ENCODE measurements at places on chromosomes 4 and X.
A peak's percentile ranks its signal among the peaks of the same experiment; 100 is the strongest.

- DNase-seq, result no peak
These were observed 1720.2 kb downstream of the PCDH7 start for GRCh38 chr4:32440391-32440790.

GRCh38 chr4:158998624-158999023 is 104.3 kb upstream of the RAPGEF2 start:
- no peak for DNase-seq

- no peak for DNase-seq
These were observed 29.7 kb upstream of the HPSE start for GRCh38 chr4:83364312-83364711.

DNA sequence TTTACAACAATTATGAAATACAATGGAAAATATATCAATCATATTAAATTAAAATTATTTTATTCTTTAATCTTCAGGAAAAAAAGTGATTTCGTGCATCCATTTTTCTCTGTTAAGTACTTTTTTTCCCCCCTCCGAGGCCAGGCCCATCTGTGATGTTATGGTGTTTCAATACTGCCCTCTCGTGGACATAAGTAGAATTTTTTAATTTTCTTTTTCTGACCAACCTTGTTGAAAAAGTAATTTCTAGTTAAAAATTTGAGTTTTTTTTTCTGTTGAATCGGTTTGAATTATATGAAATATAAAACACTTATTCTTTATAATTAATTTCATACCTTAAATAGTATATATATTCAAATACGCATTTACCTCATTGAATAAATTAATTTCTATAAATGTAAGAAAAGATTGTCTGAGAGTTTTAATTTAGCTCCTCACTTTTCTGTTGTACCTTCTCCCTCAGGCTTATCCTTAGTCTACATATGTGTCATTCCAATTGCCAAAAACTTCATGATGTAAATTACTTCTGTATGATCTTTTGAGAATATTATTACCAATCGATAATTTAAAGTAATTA is 175.8 kb upstream of the TECRL start:
- DNase-seq, result peak; percentile 41

- no peak for DNase-seq
These were observed 56.2 kb downstream of the SPATA18 start for GRCh38 chr4:52107336-52107735.

DNA sequence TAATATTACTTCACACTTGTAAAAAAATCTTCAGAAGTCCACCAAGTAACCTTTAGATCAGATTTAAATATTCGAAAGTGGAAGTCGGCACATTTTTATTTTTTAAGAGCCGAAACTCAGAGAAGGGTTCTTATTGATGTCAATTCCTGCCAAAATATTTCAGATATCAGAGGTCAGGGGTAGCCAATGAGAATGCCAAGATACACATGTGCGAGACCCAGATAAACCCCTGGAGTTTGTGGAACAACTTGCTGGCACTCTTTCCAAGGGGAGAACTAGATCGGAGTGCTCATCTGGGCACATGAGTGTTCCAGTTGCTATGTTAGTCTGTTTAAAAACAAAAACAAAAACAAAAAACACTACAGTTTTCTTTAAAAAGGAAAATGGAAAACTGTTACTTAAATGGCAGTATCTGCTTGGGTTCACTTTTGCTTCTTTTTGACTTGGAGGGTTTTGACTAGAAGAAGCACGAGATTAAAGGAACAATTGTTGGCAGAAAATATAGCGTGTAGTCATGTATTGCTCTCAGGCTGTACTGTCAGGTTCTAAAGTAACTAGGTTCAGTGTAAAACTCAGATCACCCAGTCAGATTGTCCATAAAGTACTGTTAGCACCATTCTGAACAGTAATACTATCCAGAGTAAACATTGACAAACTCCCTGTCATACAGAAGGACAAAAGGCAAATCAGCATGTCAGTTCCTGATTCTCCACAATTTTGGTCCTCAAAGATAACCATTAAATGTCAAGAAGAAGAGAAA is 188.0 kb upstream of the PACRGL start:
- peak; percentile 60 for DNase-seq

GRCh38 chr4:75643651-75644050 is 13.3 kb upstream of the CDKL2 start:
- DNase-seq, result no peak
